H54 (cell line): ENCODE measurements at places on chromosomes 11 and 22.

DNA sequence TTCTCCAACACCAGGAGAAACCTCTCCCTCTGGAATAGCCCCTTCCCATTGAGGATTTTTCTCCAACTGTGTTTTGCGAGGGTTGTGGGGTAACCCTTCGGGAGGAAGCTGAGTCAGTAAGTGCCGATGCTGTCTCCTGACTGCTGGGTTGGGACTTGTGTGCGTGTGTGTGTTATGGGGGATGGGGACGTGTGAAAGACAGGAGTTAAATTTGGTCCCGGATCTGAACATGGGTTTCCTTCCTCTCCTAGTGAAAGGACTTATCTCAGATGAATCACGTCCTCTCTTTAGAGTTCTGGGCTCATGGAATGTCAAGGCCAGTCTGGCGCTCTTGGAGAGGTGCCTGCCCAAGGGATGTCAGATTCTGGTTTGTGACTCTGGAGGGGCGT, 33.3 kb downstream of the KIAA1671 start:
- no peak for DNase-seq

GRCh38 chr22:20632518-20632917, 125.1 kb downstream of the MED15 start:
- no peak for DNase-seq

DNA sequence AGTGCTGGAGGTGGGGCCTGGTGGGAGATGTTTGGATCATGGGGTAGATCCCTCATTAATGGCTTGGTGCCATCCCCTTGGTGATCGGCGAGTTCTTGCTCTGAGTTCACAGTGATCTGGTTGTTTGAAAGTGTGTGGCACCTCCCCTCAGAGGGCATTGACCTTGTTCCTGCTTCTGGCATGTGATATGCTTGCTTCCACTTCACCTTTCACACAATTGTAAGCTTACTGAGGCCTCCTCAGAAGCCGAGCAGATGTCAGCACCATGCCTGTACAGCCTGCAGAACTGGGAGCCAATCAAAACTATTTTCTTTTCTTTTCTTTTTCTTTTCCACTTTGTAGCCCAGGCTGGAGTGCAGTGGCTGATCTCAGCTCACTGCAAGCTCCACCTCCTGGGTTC, 11.0 kb upstream of the CATSPER1 start:
- DNase-seq = no peak

DNA sequence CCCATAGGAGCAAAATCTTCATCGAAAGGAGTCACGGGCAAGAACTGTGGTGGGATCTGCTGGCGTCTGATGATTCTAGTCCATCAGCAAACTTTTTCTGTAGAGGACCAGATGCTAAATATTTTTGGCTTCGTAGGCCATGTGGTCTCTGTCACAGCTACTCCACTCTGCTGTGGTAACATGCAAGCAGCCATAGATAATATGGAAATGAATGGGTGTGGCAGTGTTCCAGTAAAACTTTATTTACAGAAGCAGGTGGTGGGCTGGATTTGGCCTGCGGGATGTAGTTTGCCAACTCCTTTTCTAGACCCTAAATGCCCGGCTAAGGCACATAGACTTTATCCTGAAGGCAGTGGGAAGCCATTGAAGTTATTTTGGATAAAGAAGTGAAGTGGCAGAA, 32.9 kb downstream of the BMAL1 start:
- DNase-seq = no peak

DNA sequence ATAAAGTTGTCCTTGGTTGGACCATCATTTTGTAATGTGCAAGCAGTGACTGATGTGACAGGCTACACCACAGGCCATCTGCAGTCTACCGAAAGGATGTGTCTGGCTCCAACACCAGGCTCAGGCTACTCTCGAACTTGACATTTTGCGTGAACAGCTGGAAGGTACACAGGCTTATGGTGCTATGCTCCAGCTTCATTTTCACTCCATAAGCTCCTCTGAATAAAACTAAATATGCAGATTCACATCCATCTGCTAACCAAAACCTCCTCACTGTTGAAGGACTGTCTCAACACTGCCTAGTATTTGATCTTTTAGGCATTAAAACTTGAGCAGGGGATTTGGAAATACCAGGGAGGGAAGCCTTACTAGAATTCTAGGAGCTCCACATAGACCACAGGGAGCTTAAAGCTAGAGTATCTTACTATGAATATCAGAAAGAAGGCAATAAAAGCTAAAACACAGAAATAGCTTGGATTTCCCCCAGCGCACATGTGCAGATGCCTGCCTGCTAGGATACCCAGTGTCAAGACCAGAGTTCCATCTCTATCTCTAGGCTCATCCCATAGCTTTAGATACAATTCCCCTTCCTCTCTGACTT, 383.9 kb upstream of the FAT3 start:
- no peak for DNase-seq

DNA sequence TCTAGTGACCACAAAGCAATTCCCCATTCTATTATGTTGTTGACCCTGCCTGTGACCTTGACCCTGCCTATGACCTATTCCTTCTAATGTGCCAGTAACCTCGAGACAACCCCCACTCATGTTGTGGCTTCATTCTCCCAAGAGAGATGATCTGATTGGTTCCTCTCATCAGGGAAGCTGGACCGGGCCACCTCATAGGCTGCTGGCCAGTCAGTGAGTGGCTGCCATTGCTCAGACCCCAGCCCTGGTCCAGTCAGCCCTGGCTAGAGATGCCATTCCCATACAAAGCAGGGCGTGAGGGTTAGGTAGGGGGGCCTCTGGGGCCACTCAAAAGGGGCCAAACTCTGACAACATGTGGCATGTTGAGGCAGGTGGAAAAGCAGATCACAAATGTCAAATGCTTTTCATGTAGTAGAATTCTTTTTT, 11.9 kb downstream of the SLC29A2 start:
- no peak for DNase-seq

DNA sequence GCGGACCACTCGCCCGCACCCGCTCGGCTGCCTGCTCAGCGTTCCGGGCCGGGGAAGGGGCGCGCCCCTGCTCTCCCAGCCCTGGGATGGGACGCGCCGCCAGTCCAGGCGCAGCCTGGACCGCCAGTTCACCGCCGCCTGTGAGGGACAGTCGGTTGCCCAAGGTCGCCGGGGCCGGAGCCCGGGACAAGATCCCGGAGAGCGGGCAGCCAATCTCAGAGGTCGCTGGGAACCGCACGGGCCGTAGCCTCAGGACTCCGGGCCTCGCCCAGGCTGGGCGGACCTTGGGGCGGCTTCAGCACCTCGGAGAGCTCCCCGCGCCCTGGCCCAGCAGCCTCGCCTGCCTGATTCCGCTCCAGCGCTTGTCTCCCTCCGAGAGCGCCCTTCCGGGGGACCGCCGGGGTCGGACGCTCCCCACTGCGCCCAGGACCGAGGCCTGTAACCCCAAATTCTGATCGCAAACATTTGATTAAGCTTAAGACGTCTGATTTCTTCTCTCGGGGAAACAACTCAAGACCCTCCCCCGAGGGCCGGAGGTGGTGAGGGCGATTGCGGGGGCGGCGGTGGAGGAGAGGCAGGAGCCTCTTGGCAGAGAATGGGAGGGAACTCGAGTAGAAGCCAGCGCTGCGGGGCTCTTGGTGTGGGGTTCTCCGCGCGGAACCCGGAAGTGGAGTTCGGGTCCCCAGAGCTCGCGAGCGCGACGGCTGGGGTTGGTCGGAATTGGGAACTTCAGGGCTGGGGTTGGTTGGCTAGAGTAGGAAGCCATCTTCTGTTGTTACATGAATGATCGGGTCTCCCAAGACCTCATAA, 1.1 kb upstream of the CHRM4 start:
- peak; percentile 99 for DNase-seq

DNA sequence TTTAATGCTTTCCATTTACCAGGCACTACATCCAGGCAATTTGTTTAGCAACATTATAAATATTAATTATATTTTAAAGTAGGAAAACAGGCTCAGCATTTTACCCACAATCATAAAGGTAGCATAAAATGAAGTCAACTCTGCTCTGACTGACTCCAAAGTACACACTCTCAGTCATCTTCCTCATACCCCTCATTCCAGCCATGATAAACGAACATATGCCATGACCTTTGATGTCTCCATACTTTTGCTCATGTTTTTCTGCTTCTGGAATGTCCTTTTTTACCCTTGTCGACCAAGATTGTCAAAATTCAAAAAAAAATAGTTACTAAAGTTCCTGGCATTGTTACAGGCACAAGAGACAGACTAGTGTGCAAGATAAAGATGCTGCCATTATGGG, 77.7 kb upstream of the SOX6 start:
- DNase-seq = no peak

DNA sequence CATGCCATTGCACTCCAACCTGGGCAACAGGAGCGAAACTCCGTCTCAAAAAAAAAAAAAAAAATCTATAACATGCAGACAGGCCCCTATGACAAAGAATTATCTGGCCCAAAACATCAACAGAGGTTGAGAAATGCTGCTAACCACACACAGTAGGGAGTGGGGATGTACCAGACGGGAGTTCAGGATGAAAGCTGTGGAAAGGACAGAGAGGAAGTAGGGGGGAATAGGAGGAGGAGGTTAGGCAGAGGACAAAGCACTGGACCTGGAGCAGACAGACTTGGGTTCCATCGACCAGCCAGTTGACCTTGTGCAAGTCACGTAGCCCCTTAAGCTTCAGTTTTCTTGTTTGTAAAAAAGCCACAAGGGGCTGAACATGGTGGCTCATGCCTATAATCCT, 12.5 kb downstream of the LRP4 start:
- no peak for DNase-seq

DNA sequence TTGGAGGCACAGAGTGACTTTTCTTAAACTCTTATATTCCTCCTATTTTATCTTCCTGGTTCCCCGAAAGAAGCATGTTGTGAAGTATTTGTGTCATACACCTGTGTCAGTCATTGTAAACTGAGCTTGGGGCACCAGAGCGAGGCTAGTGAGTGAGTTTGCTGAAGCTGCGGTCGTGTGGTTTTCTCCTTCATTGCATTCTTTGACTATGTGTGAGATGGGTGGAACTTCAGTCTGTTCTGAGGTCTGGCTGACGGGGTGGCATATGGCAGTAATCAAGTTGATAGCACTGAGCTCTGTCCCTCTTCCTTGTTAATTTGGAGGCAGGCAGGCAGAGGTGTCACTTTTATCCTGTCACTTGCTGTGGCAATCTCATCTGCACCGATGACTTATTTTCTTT, 4.2 kb downstream of the VPS26B start:
- no peak for DNase-seq

DNA sequence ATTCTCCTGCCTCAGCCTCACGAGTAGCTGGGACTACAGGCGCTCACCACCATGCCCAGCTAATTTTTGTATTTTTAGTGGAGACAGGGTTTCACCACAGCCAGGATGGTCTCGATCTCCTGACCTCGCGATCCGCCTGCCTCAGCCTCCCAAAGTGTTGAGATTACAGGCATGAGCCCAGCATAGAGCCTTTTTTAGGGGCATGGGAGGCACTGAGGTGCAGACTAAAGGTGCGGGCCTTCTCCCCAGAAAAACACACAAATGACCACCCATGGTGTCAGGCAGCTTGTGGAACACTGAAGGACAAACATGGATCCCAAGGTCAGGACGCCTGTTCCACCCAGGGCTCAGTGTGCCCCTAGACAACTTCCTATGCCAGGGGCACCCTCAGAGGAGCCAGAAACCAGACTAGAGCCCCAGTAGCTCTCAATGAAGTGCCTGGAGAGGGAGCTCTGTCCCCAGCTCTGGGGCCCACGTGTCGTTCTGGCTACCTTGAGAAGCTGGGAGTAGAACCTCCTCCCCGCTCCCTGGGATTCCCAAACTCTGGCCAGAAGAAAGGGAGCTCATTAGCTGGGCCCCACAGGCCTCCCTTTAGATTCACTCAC, 21.2 kb upstream of the CD5 start:
- no peak for DNase-seq

- DNase-seq = no peak
These were observed 9.5 kb downstream of the GRAMD1B start for GRCh38 chr11:123439616-123440015.

GRCh38 chr22:19358703-19359553, 67.4 kb upstream of the CLTCL1 start:
- no peak for DNase-seq

DNA sequence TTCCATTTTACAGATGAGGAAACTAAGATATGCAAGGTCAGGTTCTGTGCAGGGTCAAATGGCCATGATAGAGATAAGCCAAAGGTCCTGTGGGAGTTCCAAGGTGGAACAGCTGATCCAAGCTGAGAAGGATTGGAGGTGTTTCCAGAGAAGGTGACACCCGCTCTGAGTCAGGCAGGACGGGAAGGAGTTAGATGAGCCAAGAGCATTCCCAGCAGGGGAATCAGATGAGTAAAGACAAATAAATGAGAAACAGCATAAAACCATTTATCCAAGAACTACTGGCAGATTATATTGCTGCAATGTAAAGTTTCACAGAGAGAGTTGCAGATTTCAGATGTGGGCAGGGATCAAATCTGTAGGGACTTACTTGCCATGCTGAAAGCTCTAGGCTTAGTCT, 18.9 kb upstream of the HEPHL1 start:
- DNase-seq = no peak

DNA sequence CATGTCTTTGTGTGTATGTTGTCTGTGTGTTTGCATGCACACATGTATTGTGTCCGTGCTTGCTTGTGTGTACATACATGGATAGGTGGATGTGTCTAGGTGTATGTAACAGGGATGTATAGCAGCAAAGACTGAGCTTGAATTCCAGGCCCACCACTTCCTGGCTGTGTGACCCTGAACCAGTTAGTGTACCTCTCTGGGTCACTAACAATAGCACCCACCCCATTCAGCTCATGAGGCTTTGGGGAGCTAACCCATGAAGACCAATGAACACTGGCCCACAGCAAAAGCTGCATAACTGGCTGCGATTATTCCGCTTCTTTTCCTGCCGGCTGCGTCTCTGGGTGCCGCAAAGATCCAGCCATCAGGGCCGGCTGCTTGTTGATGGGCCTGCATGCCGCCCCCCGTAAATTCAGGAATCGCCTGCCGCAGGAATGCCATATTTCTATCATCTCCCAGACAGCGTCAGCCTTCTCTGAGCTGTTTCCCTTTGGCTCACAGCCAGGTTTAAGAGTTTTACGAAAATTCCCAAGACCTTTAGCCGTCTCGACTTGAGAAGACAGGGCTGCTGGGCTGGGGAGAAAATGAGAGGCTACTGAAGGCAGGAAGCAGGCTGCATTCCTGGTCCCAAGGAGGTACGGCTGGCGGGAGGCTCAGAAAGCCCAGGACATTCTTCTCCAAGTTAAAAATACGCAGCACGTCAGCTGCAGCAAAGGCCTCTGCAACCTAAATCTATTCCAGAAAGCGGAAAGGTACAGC, 224.6 kb downstream of the MN1 start:
- DNase-seq = no peak

DNA sequence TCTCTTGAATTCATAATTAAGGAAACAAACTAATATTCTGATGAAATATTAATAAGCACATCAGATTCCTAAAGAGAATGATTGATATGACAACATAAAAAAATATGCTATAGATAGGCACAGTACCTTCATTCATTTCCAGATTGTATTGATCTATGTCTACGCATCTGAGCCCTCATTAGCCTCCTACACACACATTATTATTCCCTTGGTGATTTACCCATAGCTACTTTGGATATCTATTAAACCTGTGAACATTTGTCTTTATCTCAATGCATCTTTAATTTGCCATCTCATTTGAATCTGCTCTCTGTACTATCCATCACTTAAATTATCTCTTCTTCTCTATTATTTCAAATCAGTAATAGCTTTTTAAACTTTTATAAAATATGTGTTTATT, 18.4 kb downstream of the SESN3 start:
- no peak for DNase-seq
